ENCODE measurements at places on chromosomes 3 and 15.

DNA sequence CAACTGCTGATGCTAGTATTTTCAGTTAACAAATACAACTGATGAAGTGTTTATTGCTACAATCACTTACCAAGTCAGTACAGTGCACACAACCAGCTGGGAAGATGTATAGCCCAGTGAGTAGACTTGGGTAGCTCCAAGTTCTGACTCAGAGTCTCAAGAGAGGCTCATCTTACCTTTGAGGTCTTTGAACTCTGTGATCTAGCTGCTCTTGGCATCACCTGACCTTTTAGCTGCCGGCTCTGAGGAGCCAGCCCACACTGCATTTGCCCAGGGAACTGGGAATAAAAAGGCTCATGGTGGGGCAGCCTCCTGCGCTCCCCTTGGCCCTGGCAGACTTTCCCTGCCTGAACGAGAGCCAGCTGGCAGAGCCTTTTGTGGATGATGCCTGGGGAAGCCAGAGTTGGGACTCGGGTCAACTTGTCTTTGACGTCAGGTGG lies 82.6 kb downstream of the CEMIP start:
- no peak for DNase-seq

DNA sequence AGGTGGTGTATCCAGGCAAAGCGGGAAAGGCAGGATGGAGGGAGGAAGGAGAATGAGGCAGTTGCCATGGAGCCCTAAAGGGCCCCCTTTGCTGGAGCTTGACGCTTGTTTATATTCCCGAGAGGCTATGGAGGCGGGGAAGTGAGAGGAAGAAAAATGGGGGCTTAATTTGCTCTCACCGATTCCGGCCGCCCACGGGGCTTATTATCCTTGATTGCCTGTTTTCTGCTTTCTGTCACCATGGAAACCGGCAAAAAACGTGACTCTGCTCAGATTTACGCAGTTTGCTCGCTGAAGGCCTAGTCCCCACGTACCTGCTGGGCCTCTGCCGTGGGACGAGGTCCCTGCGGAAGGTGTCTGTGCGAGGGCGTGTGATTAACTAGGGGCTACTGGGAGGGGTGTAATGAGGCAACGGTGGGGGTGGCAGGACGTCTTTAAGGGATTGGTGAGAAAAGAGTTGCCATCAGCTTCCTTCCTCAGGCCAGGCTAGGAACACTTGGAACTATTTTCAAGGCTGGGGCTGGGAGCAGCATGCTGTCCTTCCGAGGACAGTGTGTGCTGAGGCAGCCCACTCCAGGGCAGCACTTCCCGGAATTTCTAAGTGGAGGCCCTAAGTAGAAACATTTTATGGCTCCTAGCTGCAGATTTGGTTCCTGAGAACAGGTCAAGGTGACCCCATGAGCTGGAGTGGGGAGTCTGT lies 110.8 kb upstream of the NDN start:
- DNase-seq, result no peak

GRCh38 chr3:127062926-127063325 lies 80.0 kb downstream of the PLXNA1 start:
- DNase-seq, result no peak

GRCh38 chr15:46644501-46645481 lies 1010.0 kb downstream of the SQOR start:
- DNase-seq, result no peak

GRCh38 chr3:110933821-110934426 lies 137.7 kb upstream of the NECTIN3 start:
- DNase-seq, result no peak

All from iPS DF 6.9 (cell line).